Stimulated activated CD4-positive, alpha-beta T cell treated with anti-CD3 and anti-CD28 coated beads, TNF-alpha, amount 100 ng/mL, for 48 hours (primary cell): ENCODE measurements at places on chromosomes 5 and 9.
A peak's percentile ranks its signal among the peaks of the same experiment; 100 is the strongest.

- DNase-seq, result no peak
These were observed 34.6 kb upstream of the COL15A1 start for GRCh38 chr9:98908897-98909634.

DNA sequence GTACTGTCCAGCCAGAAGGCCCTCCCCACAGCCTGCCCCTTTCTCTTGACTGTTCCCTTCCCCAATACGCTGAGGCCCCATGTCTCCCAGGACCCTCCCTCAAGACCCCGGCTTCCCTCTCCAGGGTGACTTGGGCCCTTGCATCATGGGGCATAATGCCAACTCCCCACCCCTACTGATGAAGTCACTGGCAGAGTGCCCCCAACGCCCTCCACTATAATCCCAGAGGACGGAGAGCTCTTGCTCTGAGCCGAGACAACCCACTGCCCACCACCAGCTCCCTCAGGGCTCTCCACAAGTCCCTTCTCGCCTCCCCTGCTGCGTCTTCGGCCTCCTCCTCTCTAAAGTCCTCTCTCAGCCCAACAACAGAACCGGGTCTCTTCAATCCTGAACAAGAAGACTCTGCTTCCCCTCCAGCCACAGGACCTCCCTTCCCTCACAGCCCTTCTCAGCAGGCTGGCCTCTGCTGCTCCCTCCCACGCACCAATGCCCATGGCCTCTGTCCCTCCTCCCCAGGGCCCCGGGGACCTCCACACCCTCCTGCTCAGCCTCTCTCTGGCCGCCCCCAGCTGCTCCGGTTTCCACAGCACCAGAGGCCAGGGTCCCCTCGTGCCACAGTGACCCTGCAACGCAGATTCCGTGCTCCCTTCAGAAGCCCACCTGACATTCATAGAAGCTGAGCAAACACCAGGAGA is 47.6 kb downstream of the ADAMTS2 start:
- DNase-seq, result no peak

DNA sequence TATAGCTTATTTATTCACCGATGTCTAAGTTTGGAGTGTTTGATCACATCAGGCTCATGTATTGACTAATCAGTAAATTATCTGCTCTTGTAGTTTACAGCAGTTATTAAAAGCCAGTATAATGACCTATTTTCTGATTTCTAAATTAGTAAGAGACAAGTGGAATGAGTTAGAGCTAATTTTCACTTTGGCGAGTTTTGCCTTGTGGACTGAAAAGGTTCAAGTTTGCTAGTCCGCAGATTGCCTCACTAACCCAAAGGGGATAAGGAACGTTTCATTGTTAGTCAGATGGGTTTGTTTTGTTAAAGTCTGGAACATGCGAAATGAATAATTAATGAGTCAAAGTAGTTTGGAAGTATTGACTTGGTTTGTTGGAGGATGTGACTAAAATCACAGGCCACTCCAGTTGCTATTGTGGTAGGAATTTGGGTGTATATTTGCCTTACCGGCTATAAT is 40.1 kb downstream of the SMARCA2 start:
- DNase-seq, result no peak

DNA sequence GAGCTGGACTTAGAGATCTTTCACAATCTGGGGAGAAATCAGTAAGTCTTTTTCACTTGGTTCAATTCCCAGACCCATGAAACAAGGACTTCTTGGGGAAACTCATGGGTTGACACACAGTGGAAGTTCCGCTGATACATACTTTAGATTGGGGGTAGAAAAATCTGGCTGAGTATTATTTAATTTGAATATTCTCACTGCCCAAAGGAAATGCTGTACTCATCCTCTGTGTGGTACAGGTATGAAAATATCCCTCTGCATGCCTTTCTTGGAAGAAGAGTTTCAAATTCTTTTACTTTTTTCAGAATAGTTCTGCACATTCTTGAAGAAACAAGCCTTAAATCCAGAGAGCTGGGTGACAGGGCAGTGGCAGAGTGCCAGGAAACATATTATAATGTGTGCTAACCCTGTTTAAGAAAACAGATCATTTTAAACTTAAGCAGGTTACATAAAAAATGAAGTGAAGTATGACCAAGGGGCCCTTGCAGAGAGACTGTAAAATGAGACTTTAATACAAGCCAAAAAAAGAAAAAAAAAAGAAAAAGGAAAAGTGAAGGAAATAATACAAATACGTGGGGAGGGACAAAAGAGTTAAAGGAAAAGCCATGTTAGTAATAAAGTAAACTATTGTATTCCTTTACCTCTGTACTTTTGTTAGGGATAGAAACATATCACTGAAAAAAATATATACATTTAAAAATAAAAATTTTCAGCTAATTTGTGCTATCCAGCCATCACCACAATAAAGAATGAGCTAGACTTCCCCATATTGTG is 173.4 kb upstream of the NR3C1 start:
- DNase-seq, result no peak

GRCh38 chr5:137563646-137564397 is 64.7 kb upstream of the SPOCK1 start:
- no peak for DNase-seq

- DNase-seq, result no peak
These were observed 114.2 kb downstream of the VAV2 start for GRCh38 chr9:133877967-133878366.

DNA sequence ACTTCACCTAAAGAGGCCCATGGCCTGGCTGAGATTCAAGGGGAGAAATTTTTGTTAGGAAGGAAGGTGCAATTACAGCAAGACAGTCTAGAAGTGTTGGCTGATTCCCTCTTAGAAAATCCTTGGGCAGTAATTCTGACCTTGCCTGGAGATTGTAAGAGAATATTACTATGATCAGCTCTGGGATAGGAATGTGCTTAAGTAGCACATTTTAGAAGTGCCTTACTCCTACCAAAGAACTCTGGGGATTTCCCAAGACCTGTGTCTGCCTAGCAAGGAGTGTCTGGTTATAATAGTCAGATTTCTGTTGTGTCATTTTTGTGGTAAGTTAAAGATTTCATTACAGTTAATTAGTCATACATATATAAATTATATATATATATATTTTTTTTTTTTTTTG is 52.3 kb downstream of the NLN start:
- no peak for DNase-seq

DNA sequence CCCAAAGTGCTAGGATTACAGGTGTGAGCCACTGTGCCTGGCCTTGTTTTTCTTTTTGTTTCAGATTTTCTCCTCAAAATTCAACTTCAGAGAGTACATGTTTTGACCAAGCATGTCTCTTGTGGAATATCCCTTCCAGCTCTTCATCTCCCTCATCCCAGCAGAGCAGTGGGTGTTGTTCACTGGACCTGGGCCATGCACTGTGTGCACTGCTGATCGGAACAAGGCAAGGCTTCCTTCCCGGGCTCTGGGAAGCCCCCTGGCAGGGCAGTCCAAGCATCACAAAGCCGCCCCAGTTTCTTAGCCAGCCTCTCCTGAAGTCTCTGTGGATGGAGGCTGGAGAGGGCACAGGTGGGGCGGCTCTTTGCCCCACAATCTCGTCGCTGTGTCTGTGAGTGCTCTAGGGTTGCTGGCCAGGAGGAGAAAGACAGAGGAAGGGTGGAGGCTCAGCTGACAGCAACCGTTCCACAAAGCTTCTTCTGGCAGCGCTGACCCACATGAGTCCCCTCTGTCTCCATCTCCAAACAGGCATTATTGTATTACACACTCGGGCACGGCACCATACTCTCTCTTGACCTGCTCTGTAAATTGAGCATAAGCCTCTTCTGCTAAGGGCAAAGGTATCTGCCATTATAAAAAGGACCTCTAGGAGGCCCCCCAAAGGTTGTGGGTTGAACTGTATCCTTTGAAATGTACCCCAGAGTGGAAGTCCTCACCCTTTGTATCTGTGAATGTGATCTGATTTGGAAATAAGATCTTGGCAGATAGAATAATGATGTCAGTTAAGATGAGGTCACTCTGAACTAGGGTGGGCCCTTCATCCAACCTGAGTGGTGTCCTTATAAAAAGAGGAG is 89.6 kb downstream of the TARS1 start:
- DNase-seq, result no peak

- no peak for DNase-seq
These were observed 747 bp upstream of the PROP1 start for GRCh38 chr5:177996660-177997318.

- DNase-seq, result peak; percentile 30
These were observed 178.4 kb downstream of the PAX5 start for GRCh38 chr9:36855448-36856315.

DNA sequence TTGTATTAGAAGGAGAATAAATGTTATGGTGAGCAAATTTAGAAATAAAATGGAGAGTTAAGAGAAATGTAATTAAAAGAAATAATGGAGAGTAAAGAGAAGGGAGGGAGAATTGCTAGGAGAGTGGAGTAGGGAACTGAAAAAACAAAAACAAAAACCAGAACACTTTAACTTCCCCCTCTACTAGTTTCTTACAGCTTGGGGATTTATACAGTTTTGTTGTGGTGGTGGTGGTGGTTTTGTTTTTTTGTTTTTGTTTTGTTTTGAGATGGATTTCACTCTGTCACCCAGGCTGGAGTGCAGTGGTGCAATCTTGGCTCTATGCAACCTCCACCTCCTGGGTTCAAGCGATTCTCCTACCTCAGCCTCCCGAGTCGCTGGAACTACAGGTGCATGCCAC is 322.4 kb downstream of the TMEM167A start:
- no peak for DNase-seq

- DNase-seq, result no peak
These were observed 53.3 kb downstream of the NREP start for GRCh38 chr5:111703662-111704061.

GRCh38 chr9:102974530-102974929 is 20.6 kb upstream of the CYLC2 start:
- no peak for DNase-seq

DNA sequence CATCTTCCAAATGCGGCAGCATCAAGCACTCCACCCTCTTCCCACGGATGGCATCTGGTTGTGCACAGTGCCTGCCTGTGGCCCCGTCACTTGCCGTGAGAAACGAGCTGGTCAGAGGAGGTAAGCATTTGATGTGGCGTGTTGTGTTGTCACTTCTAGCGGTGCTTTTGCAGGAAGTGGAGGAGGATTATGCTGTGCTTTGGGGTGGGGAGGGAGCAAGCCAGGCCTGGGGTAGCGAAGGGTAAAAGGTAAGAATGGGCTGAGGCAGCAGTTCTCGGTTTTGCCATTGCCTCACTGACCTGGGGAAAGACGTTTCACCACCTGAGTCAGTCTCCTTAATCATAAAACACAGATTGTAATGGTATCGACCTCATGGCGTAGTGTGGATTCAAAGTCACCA is 2.3 kb upstream of the POMT1 start:
- DNase-seq, result peak; percentile 64

DNA sequence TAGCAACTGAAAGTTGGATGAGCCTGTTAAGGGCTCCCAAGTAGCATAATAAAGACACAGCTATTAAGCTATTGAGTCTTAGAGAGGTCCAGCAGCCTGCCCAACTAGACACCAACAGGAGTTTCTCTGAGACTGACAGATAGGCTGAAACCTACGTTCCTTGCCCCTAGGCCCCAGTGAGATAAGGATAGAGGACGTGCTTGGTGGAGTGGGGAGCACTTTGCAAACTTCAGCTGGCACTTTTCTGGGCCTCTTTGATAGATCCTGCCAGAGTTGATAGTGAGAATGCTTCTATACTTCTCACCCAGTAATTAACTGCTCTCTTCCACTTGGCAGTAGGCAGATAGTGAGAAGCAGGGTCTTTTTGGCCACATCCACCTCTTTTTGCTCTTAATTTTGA is 20.8 kb upstream of the CTNNA1 start:
- no peak for DNase-seq

GRCh38 chr5:68771732-68772131 is 322.1 kb upstream of the SLC30A5 start:
- no peak for DNase-seq

- DNase-seq, result no peak
These were observed 190.1 kb downstream of the CDK5RAP2 start for GRCh38 chr9:120389867-120390266.

DNA sequence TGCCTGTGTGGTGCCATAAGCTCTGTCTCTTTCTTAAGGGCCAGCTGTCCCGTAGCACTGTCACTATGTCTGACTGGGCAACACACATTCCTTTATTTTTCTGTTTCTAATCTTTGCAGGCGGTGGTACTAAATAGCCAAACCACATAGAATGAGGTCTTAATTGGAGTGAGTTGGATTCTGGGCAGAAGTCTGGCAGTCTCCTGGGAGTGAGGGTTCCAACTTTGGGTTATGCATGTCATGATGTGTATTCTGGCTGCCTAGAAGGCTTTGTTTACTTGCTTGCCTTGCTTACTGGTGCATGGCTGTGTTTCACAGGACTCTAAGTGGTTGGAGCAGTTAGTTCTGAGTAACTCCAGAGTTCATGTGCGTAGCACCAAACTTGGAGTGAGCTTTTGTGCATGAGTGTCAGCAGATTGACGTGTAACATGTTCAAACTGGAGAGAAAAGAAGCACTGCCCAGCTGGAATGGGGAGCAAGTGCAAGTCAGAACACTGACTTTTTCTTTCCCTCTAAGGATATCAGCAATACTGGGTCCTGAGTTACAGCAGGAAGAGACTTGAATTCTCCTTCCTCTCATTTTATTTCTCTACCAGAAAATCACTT is 185.8 kb downstream of the PCSK1 start:
- DNase-seq, result no peak
